T-cell (primary cell): ENCODE measurements at places on chromosomes 2 and 18. TPM values are rescaled to one million over a fixed set of nuclear protein-coding genes. Genes with fewer than 3 reads are reported as not detected.

DNA sequence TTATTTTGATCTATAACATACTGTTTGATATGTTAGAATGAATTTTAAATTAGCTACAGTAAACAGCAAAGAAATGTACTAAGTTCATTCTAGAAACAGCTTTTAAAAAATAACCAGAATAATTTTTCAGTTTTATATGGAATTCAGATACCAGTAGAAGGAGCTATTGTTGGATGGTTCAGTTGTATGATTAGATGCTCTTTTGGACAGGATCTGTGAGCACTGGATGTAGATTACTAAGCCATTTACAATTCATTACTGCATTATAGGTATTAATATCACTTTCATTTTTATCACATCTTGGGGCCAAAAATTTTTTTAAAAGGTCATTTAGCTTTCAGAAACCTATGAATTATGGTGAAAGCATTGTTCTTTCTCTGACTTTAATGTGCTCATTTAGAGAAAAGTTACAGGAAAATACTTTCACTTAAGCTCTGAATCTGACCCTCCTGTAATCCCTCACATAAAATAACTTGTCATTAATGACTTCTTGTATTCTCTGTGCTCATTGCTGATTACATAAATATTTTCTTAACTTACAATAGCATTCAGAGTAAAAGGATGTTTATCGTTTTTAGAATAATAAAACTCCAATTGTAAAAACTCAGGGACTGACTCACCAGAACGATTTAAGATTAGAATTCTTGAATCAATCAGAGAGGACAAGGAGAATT, 750.2 kb downstream of the SLC4A3 start:
- no peak for DNase-seq

- DNase-seq: no peak
These were observed 128.2 kb upstream of the ID2 start for GRCh38 chr2:8553643-8554042.

GRCh38 chr2:135844301-135844895, 7.4 kb upstream of the LCT start:
- DNase-seq: no peak

DNA sequence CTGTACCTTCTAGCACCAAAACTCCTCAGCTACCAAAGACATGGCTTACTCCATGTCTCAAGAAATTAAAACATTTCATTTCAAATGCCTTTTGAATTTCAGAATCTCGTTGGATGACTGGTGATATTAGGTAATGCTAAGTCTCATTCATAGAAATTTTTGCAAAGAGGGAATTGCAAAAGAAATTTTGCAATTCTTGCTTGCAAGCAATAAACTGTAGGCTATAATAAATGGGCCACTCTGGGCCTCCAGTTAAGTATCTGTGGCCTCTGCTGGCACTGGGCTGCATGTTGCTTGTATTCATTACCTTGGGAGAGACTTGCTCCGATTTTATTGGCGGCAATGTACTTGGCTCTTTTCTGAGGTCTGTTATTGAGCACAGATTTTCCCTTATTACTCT, 2.8 kb upstream of the LCLAT1 start:
- no peak for DNase-seq

DNA sequence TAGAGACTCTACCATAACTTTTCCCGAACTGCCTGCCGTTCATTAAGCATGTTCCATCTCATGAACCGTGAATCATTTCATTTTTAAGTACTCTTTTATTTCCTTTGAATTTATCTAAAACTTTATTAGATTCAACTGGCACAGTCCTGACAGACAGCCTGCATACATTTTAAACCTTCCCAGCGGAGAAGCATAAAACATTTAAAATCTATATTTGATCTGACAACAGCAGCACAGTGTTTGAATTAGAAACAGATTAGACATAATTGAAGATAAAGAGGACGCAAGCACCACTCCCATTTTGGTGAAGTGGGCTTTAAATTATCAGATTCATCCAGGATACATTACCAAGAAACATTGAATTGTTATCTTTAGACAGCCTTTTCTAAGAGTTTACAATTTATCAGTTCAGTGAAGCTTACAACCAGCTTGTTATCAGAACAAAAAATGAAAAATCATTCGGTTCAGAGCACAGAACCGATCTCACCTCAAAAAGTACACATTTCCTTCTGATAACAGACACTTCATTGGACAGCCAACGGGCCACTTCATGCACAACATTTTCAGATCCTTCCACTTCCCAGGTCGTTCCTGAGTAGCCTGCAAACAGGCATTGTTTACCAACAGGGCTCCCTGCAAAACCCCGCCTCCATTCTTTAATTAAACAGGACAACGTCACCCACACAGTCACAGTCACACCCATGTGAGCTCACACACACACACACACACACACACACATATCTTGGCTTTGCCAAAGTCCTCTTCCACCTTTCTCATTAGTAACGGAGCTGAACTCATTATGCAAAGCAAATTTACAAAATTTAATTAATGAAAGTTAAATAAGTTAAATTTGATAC, 171.2 kb downstream of the SP3 start:
- DNase-seq: no peak

DNA sequence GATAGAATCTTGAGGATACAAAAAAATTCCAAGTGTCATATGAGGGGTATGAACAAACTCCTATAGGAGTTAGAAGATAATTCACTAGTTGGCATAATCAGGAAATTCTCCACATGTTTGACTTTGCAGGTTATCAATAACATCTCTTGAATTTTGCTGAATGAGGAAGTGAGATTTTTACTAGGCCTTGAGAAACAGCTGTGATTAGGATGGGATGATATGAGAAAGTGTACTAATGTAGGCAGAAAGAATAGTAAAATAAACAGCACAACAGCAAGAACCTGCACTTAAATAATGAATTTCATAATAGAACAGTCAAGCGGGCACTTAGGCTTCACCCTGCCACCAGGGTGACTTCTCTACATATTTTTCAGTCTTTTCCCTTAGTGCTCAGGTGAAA, 570.8 kb upstream of the CRIM1 start:
- no peak for DNase-seq

- DNase-seq: no peak
These were observed 10.7 kb downstream of the ZNF142 start for GRCh38 chr2:218648787-218649100.

Gene SERPINB12
- total RNA-seq: not detected

Gene ABCB11
- total RNA-seq: 0.03 TPM

Gene PSD4
- total RNA-seq: 147 TPM

Gene GTF2A1L
- not detected for total RNA-seq

Gene ICA1L
- total RNA-seq: 2.0 TPM

Gene UGT1A3
- not detected for total RNA-seq

Gene HOXD12
- not detected for total RNA-seq

Gene MFSD2B
- total RNA-seq: 0.21 TPM

Gene CROCC2
- total RNA-seq: not detected
